ENCODE measurements at places on chromosomes 1 and 21. TPM values are rescaled to one million over a fixed set of nuclear protein-coding genes. Genes with fewer than 3 reads are reported as not detected.

The FBXO44 gene
- polyA plus RNA-seq, result 12.4 TPM

The KCNK1 gene
- 6.2 TPM for polyA plus RNA-seq

GRCh38 chr1:101051688-101052638 is 26.4 kb upstream of the DPH5 start:
- no peak for DNase-seq

DNA sequence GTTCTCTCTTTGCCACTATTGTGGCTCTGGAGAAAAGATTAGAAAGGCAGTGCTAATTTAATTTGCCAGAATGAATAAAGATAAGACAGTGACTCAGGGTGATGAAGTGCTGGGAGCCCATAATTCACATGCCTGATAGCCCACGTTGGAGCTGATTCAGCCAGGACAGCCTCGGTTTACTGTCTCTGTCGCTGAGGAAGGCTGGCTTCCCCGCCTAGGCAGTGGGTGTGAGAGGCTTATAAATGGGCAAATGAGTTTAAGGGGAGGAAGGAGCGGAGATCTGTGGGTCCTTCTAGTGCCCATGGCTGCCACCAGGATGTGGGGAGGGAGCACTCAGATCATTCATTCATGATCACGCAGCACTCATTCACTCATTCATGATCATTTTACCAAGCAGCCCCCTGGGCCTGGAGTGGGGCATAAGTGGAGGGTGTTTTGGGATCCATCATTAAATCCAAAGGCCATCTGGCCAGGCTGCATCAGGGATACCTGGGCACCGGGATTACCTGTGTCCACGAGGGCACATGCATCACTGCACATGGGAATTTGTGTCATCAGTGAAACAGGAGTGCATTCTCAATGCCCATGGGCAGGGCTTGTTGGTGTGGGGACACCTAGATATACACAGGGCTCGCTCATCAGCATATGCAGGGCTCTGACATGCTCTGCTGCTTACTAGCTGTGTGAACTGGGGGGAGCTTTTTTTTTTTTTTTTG is 315.4 kb downstream of the MATN1 start:
- DNase-seq, result no peak

DNA sequence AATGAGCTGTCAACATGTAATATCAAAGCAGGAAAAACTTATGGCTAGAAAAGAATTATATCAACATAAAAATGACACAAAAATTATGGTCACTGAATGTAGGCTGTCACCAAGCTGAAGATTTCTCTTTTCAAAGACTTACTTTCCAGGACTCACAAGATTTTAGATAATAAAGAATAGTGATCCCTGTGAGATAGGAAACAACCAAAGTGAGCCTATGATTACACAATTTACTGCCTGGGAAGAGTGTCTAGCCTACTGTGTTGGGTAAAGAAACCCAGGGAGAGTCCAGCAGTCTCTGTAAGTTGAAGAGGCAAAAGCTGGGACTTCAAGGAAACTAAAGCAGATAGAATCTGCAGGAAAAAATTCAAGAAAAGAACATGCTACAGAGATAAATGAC is 20.2 kb upstream of the RGS1 start:
- DNase-seq, result no peak

GRCh38 chr1:62325081-62325480 is 5.8 kb upstream of the KANK4 start:
- DNase-seq, result no peak

GRCh38 chr1:53390736-53391135 is 62.9 kb upstream of the LRP8 start:
- DNase-seq, result no peak

DNA sequence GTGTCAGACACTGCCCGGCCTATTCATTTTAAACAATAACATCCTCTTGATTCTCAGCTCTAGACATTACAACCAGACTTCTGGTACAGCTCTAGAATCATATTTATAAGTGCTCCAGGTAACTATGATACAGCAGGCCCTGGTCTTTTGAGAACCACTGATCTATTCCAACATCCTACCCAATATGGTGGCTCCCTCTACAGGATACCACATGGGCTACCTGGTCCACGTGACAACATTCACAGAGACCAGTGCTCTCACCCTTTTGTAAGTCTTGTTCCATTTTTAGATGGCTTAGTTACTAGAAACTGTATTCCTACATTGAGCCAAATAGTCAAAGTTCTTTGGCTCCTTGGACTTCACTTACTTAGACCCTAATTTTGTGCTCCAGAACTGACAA is 102.9 kb downstream of the PTPN14 start:
- no peak for DNase-seq

GRCh38 chr21:17359781-17360180 is 153.1 kb upstream of the CXADR start:
- DNase-seq, result no peak

DNA sequence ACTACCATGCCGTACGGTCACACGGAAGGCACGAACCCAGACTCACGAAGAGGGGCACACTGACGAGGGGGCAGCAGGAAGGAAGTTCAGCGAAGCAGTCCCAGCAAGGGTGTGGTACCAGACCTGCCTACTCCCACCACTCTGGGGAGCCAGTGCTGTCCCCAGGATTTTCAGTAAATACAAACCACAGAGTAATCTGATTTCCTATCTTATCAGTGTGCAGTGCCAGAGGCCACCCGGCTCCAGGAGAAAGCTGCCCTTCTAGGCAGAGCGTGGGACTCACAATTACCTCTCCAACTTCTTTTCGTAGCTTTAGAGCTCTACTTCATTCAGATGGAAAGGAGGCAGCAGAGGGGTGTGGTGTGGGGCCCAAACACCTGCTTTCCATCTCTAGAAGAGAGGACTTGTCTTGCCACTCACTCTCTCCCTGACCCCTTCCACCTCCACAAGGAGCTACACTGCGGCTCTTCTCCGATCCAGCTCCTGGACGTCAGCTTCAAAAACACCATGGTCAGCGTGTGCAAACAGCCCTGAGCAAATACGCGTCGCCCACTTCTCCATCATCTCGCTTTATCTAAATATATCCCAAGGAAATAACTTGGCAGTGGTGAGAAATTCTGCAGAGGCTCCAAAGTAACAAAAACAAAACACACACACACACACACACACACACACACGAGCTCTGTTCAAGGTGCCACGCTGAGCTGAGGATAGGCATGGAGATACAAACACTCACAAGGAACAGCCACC is 98.5 kb downstream of the MRPL37 start:
- no peak for DNase-seq

DNA sequence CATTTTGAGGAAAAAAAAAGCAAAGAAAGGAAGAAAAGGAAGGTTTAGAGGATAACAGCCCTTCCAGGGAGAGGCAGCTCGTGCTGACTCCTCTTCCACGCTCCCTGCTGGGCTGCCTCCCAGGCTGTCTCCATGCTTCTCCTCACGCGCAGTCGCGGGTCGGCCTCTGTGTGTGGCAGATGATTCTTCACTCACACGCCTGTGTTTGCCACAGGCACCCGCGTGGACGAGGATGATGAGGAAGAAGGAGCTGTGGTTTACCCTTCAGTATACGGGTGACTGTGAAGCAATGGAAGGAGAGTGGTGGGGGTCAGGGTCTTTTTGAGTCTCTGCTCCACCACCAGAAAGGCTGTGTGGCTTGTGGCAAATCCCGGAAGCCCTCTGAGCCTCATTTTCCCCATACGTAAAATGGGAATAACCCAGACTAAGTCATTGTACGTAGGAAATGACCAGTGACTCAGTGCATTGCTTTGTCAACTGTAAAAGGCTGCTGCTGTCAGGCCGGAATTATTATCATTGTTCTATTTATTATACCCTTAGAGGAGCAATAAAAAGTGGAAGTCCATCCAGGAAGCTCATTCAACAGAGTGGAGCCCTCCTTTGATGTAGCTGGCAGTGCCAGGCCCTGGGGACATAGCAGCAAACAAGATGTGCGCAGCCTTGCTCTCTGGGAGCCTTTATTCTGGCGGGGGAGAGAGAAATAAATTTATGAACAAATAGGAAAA is 11.9 kb upstream of the SH2D2A start:
- DNase-seq, result no peak

DNA sequence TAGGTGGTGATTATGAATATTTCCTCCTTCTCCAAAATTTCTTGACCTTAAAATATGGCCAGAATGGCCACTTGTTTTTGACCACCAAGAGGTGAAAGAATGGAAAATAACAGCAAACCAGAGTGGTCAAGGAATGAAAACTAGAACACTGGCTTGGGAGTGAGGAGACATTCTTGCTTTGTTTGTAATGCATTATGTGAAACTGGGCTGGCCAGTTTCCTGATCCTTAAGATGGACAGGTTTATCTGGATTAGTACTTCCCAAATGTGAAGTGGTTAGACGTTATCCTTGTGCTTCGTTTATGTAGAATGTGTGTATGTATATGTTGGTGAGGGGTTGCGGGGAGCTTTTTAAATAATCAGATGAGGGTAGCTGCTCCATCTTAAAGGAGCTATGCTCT is 12.8 kb downstream of the PLA2G4A start:
- DNase-seq, result no peak

- no peak for DNase-seq
Observed at GRCh38 chr1:216847397-216848036, 124.3 kb upstream of the ESRRG start.

The UBXN10 gene
- 5.8 TPM for polyA plus RNA-seq

DNA sequence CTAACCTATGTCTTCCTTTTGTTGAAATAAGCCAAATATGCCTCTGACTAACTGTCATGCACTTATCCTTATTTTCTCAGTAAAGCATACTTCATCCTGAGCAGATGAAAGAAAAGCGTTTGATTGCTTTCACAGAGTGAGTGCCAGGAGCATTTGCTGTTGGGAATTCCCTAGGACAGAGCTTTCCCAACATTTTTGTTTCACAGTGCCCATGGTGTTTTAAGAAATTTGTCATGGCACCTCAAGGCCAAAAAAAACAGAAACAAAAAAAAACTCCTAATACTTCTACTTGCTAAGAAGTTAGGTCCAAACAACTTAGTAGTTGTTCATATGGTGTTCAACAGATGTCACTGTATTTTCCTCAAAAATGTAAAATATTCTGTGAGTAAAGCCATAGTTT is 120.8 kb upstream of the BMP8A start:
- DNase-seq, result no peak

GRCh38 chr1:182953826-182954225 is 860 bp upstream of the SHCBP1L start:
- DNase-seq, result no peak

DNA sequence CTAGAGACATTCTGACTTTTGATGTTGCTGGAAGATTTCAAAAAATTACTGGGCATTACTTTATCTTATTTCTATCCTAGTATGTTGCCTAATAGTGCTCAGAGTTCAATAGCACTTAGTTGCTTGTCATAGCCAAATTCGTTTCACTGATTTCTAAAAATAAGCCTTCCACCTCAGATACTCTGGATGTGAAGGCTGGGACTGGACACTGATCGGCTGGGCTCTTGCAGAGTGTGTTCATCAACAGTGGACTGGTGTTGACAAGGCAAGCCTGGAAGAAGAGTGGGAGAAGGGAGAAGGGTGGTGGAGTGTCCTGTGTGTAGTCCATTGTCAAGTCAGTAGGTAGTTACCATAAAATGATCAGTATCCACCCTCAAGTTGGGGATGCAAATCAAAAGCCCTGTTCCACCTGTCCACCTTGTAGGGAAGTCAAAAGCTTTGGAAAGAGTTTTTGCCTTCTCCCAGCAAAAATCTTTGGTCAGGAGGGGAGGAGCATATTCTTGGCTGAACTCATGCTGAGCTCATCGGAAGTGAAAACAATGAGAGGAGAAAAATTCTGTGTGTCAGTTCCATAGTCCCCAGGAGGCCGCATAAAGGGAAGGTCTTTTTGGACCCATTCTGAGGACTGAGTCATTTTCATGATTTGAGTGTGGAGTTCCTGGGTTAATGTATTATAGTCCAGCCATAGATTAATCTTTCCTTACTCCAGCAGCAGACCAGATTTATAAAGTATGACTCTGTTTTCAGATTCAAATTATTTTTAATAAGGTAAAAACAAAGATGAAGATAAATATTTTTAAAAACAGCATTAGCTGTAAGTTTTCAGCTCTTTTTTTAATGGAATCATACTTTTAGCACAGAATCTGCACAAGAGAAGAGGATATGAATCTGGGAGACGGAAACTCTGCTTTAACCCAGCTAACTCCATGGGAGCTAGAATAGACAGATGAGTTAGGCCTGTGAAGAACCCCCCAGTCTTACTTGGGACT is 99.5 kb upstream of the BMP8A start:
- no peak for DNase-seq

GRCh38 chr21:29189353-29189752 is 58.9 kb downstream of the MAP3K7CL start:
- DNase-seq, result no peak

The TMEM269 gene
- 1.3 TPM for polyA plus RNA-seq

DNA sequence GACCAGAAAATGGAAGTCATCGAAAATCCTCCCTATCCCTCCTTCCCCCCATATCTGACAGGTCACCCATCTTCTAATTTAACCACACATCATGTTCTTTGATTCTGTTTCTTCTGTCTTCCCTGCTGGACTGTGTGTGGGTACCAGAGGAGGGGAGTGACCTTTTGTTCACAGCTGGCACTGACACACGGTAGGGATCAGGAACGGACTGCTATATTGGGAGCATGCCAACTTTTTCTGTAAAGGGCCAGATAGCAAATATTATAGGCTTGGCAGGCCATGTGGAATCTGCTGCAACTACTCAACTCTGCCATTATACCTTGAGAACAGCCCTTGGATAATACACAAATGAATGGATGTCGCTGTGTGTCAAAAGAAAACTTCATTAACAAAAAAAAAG is 7.5 kb upstream of the TOMM20 start:
- no peak for DNase-seq

The STUM gene
- polyA plus RNA-seq, result 2.6 TPM

DNA sequence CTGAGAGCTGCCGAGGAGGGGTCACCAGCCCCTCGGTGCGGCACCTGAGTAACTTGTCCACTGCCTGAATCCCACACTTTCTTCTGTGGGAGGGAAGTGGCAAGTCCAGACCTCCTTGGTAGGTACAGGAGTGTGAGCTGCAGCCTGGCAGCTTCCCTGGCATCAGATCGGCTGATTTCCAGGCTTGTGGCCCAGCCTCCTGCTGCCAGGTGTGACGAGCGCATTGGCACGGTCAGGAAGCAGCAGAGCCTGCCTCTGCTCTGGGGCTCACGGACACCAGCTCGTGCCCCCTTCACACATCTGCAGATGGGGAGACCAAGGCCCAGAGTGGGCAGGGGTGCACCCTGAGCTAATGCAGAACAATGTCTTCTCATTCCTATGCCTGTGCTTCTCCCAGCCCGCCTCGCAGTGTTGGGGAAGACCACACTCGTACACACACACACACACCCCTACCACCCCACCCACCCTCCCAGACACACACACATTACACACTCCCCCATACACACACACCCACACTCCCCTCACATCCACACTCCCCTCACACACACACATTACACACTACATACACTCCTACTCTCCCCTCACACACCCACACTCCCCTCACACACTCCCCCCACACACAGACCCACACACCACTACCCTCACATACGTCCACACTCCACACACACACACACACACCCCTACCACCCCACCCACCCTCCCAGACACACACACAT is 33.1 kb upstream of the SELENON start:
- no peak for DNase-seq

The ATF6 gene
- 35.1 TPM for polyA plus RNA-seq

DNA sequence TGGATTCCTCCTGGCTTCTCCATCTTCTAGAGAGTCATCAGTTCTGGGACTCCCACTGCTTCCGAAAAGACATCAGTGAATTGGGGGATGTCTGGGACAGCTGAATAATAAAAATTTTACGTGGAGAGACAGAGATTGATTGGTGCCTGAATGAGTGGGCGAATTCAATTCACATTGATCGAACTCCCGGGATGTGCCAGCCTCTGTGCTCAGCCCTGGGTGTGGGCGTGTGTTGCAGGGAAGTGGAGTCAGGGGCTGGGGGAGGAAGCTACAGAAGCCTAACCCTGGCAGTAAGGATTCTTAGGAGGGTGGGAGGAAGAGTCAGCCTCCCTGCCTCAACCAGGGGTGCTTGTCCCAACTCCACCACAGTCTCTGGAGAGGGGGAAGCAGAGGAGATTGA is 18.0 kb upstream of the STUM start:
- DNase-seq, result no peak
